ENCODE measurements at places on chromosomes 6 and 20. TPM values are rescaled to one million over a fixed set of nuclear protein-coding genes. Genes with fewer than 3 reads are reported as not detected.

GRCh38 chr20:49447946-49448809 lies 34.3 kb downstream of the KCNB1 start:
- peaks cover 41% of the 10 kb centered on the region for H3K27me3 ChIP-seq
- H3K4me3 ChIP-seq: no peak overlapping the region
- H3K36me3 ChIP-seq: no peaks in the 10 kb centered on the region
- H3K27ac ChIP-seq: no peak overlapping the region

GRCh38 chr6:158329531-158329930 lies 17.3 kb downstream of the TULP4 start:
- peaks cover 2% of the 10 kb centered on the region for H3K36me3 ChIP-seq
- peaks cover 25% of the 10 kb centered on the region for H3K4me1 ChIP-seq
- no peaks in the 10 kb centered on the region for H3K27me3 ChIP-seq
- DNase-seq: no peak

- no peak overlapping the region for H3K27ac ChIP-seq
- no peak for DNase-seq
- peaks cover 8% of the 10 kb centered on the region for H3K4me1 ChIP-seq
- no peaks in the 10 kb centered on the region for H3K36me3 ChIP-seq
These were observed 7.8 kb downstream of the PLCB1 start for GRCh38 chr20:8139899-8140298.

GRCh38 chr20:48190757-48191156 lies 405.5 kb upstream of the SULF2 start:
- no peak overlapping the region for H3K4me3 ChIP-seq
- no peaks in the 10 kb centered on the region for H3K36me3 ChIP-seq
- H3K27me3 ChIP-seq: peaks cover 7% of the 10 kb centered on the region
- no peak for DNase-seq
- H3K27ac ChIP-seq: no peak overlapping the region
- H3K4me1 ChIP-seq: no peaks in the 10 kb centered on the region

- no peaks in the 10 kb centered on the region for H3K27me3 ChIP-seq
- no peaks in the 10 kb centered on the region for H3K36me3 ChIP-seq
- no peak for DNase-seq
- H3K4me3 ChIP-seq: no peak overlapping the region
- H3K27ac ChIP-seq: no peak overlapping the region
- H3K4me1 ChIP-seq: peaks cover 40% of the 10 kb centered on the region
These were observed 24.1 kb upstream of the MRGBP start for GRCh38 chr20:62772103-62772611.

DNA sequence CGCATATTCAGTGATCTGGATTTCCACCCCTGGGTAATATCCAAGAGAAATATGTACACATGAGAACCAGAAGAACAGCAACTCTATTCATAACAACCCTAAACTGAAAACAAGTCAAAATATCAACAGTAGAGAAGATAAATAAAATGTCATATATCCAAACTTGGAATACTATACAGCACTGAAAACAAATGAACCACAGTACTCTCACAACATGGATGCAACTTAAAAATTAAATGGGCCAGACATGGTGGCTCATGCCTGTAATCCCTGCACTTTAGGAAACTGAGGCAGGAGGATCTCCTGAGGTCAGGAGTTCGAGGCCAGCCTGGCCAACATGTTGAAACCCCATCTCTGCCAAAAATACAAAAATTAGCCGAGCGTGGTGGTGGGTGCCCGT lies 16.5 kb upstream of the ATXN1 start:
- H3K27me3 ChIP-seq: peaks cover 6% of the 10 kb centered on the region
- no peak overlapping the region for H3K27ac ChIP-seq
- no peak overlapping the region for H3K4me3 ChIP-seq

DNA sequence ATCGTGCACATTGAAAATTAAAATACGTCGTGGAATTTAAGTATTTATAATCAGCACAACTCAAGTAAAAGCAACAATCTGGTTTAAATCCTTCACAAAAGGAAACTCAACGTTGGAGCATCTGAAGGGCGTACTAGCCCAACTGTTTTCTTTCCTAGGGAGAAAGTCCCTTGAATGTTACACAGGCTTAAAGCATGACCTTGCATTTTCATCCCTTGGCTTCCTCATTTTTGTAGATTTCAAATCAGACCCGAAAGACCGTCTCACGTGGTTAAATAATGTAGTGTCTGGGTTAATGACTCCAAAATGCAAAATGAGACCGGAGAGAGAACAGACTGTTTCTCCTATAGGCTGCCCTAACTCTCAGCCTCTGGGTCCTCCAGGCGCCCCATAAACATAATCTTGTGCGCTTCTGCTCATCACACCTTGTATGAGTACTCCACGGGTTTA lies 249.2 kb upstream of the RREB1 start:
- DNase-seq: no peak
- H3K36me3 ChIP-seq: no peaks in the 10 kb centered on the region
- peaks cover 41% of the 10 kb centered on the region for H3K4me1 ChIP-seq
- no peak overlapping the region for H3K4me3 ChIP-seq
- no peak overlapping the region for H3K27ac ChIP-seq
- peaks cover 11% of the 10 kb centered on the region for H3K27me3 ChIP-seq

ZSCAN23 gene
- total RNA-seq: 4.3 TPM

- H3K27ac ChIP-seq: no peak overlapping the region
- DNase-seq: no peak
- H3K4me3 ChIP-seq: no peak overlapping the region
- H3K36me3 ChIP-seq: peaks cover 6% of the 10 kb centered on the region
- no peaks in the 10 kb centered on the region for H3K27me3 ChIP-seq
These were observed 14.0 kb downstream of the RBL1 start for GRCh38 chr20:37081717-37082289.

- H3K27me3 ChIP-seq: no peaks in the 10 kb centered on the region
- DNase-seq: no peak
- no peak overlapping the region for H3K27ac ChIP-seq
- H3K36me3 ChIP-seq: peaks cover 9% of the 10 kb centered on the region
- no peak overlapping the region for H3K4me3 ChIP-seq
- H3K4me1 ChIP-seq: no peaks in the 10 kb centered on the region
These were observed 106.7 kb downstream of the MAP3K5 start for GRCh38 chr6:136685540-136686108.

- no peak overlapping the region for H3K27ac ChIP-seq
- H3K27me3 ChIP-seq: no peaks in the 10 kb centered on the region
- H3K36me3 ChIP-seq: peaks cover 4% of the 10 kb centered on the region
These were observed 78.3 kb upstream of the CHD6 start for GRCh38 chr20:41696428-41696827.

DNA sequence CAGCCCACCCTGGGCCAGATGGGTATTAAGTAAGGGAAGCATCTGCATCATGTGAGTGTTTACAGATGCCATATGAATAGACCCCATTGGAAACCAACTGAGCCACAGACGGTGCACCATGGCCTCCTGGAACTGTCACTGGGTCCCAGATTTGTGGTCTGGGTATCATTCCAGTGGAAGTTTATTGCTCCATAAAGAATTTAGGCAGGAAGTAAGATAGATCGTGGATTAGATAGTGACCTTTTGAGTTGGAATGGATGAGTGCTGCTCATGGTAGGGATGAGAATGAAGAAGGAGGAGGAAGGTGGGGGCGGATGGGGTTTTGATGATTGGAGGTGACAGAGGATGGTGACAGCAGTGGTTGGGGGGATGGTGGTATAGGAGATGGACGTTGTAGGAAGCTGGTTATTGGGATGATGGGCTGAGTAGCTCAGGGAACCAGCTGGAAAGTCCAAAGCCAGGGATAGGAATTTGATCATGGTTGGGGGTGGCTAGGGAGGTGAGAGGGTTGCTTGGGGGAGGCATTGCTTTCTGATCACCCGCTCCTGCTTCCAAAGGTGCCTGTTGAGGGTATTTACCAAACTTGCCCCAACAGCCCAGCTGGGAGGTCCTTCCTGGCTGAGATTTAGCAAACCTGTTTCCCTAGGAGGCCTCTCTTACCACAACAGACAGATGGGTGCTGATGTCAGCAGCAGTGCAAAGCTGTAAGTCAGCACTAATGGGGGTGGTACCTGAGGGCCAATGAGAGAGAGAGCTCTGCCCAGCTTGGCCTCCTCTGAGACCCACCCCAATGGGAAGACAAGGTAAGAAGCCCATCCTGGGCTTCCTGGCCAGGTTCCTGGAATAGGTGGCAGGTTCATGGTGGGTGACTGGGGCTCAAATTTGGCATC lies 78.0 kb downstream of the VEGFA start:
- peaks cover 21% of the 10 kb centered on the region for H3K27me3 ChIP-seq
- H3K4me1 ChIP-seq: peaks cover 4% of the 10 kb centered on the region
- H3K36me3 ChIP-seq: no peaks in the 10 kb centered on the region
- H3K27ac ChIP-seq: no peak overlapping the region

- no peak overlapping the region for H3K4me3 ChIP-seq
These were observed 15.9 kb upstream of the PTGIS start for GRCh38 chr20:49583669-49584417.

KCNK15 gene
- total RNA-seq: 0.63 TPM

GRCh38 chr6:127949251-127949650 lies 48.4 kb upstream of the THEMIS start:
- DNase-seq: no peak
- H3K4me3 ChIP-seq: no peak overlapping the region
- no peaks in the 10 kb centered on the region for H3K27me3 ChIP-seq
- no peak overlapping the region for H3K27ac ChIP-seq
- peaks cover 62% of the 10 kb centered on the region for H3K4me1 ChIP-seq

DNA sequence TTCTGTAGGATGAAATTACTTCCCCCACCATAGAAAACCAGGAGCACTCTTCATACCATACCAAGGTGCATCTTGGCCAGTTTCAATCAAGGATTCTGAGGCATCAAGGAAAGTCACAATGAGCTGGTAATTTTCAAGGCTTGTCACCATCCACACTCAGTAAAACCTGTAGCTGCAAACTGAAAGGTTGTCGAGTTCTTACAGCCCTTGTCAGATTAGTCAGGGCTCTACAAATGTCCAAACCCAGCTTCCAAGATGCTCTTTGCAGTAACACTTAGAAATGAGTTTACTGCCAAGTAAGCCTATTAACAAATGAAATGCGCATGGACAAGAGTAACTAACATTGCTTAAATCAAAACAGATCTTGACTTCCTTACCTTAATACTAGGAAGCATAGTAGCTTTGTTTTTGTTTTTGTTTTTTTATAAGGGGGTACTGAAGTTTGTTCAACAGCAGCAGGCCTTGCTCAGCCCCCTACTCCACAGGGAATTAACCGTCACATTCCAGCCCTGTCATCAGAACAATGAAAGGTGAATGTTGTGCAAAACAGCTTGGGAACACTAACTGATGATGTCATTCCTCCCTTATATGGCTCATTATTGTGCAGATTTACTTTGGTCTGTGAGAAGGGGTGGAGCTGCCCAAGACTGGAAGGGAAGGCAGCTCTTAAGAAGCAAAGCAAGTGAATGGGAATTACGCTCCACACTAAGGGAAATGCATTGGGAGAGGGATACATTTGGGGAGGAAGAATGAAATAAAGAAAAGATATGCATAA lies 49.9 kb upstream of the TMEM30A start:
- H3K27me3 ChIP-seq: peaks cover 13% of the 10 kb centered on the region
- no peak for DNase-seq
- no peak overlapping the region for H3K27ac ChIP-seq
- no peak overlapping the region for H3K4me3 ChIP-seq
- no peaks in the 10 kb centered on the region for H3K36me3 ChIP-seq

FOXC1 gene
- 0.17 TPM for total RNA-seq

- H3K27me3 ChIP-seq: peaks cover 23% of the 10 kb centered on the region
- H3K36me3 ChIP-seq: no peaks in the 10 kb centered on the region
These were observed 35.6 kb upstream of the TRAM2 start for GRCh38 chr6:52612336-52613054.

DNA sequence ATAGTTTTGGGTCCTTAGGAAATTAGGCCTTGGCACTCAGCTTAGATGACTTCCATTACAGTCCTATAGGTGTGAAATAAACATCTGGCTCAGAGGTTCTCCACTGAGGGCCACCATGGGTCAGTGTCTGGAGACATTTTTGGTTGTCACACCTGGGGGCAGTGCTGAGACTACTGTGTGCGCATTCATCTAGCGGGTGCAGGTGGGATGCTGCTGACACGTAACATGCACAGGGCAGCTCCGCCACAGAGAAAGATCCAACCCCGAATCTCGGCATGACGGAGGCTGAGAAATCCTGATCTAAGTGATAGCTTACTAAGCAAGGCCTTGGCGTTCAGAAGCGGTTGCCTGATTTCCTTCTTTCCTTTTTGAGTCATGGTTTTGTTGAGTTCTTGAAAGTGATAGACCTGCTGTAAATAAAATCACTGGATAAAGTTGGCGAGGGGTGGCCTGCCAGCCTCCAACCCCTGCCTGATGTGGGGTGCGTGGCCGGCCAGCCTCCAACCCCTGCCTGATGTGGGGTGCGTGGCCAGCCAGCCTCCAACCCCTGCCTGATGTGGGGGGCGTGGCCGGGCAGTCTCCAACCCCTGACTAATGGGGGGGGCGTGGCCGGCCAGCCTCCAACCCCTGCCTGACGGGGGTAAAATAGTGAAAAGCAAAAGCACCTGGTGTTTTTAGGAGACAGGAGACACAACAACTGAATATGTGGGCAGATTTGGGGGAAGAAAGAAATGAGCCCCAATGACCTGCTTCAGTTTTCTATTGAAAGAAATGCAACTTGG lies 158.1 kb downstream of the CDH26 start:
- H3K4me1 ChIP-seq: no peaks in the 10 kb centered on the region
- H3K4me3 ChIP-seq: no peak overlapping the region
- H3K27ac ChIP-seq: no peak overlapping the region
- no peaks in the 10 kb centered on the region for H3K36me3 ChIP-seq
- no peaks in the 10 kb centered on the region for H3K27me3 ChIP-seq

GRCh38 chr6:106184629-106185028 lies 98.5 kb downstream of the PRDM1 start:
- no peaks in the 10 kb centered on the region for H3K27me3 ChIP-seq
- peak overlapping the region; percentile 42 for H3K4me3 ChIP-seq
- DNase-seq: no peak
- no peak overlapping the region for H3K27ac ChIP-seq
- H3K4me1 ChIP-seq: peaks cover 79% of the 10 kb centered on the region

GRCh38 chr6:56407883-56408410 lies 160.6 kb upstream of the COL21A1 start:
- H3K27me3 ChIP-seq: peaks cover 7% of the 10 kb centered on the region
- no peak overlapping the region for H3K4me3 ChIP-seq
- no peaks in the 10 kb centered on the region for H3K4me1 ChIP-seq
- DNase-seq: no peak
- H3K36me3 ChIP-seq: no peaks in the 10 kb centered on the region

DNA sequence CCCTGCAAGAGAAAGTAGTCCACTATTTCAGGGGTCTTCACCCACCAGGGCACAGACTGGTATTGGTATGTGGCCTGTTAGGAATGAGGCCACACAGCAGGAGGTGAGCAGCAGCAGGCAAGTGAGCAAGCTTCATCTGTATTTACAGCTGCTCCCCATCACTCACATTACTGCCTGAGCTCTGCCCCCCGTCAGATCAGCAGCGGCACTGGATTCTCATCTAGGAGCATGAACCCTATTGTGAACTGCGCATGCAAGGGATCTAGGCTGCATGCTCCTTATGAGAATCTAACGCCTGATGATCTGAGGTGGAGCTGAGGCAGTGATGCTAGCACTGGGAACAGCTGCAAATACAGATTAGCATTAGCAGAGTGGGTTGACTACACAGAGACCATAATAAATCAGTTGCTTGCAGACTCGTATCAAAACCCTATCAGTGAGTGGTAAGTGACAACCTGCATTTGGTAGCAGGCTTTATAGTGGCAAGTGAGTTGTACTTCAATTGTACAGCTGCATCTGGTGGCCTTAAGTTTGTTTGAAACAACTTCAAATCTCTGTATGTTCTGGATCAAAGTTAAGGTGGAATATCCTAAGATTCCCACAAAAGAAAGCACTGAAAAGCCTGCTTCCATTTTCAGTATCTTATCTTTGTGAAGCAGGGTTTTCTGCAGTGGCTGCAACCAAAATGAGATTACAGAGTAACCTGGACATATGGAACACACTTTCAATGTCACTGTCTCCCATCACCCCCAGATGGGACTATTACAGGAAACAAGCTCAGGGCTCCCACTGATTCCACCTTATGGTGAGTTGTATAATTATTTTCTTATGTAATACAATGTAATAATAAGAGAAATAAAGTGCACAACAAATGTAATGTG lies 12.8 kb downstream of the C6orf141 start:
- DNase-seq: no peak
- no peak overlapping the region for H3K4me3 ChIP-seq
- no peaks in the 10 kb centered on the region for H3K36me3 ChIP-seq
